A549 treated with AZD2906 at 1 μM for 4 hours (cell line): ENCODE measurements at places on chromosomes 5 and 9. TPM values are rescaled to one million over a fixed set of nuclear protein-coding genes. Genes with fewer than 3 reads are reported as not detected.

SHOC1 gene
- not detected in 5 replicates for total RNA-seq

PCSK1 gene
- 0.27 to 0.34 TPM (median 0.29 TPM) in 5 replicates for total RNA-seq

EXOSC2 gene
- 42.6 to 72.9 TPM (median 48.7 TPM) in 5 replicates for total RNA-seq

TRIM36 gene
- 1.9 to 2.4 TPM (median 2.1 TPM) in 5 replicates for total RNA-seq

PHYHD1 gene
- 0.20 to 0.33 TPM (median 0.25 TPM) in 5 replicates for total RNA-seq

GNPDA1 gene
- 55.5 to 70.2 TPM (median 63.6 TPM) in 5 replicates for total RNA-seq

STK32A gene
- total RNA-seq = 0.13 to 0.40 TPM (median 0.22 TPM) in 5 replicates

DMRT3 gene
- 0.03 TPM in 1 of 5 replicates, not detected in the others for total RNA-seq

WWC1 gene
- total RNA-seq = 70.2 to 81.2 TPM (median 73.2 TPM) in 5 replicates

FRMPD1 gene
- 0.02 to 0.07 TPM (median 0.06 TPM) in 5 replicates for total RNA-seq

ACTBL2 gene
- total RNA-seq = 0.06 to 0.07 TPM in 2 of 5 replicates, not detected in the others

SLC6A3 gene
- 1.00 to 2.2 TPM (median 1.3 TPM) in 5 replicates for total RNA-seq

ENTPD8 gene
- total RNA-seq = 0.07 to 0.24 TPM (median 0.19 TPM) in 5 replicates

KIF4B gene
- 0.01 to 0.06 TPM (median 0.03 TPM) in 4 of 5 replicates, not detected in the other for total RNA-seq

PCDHGA3 gene
- 0.02 to 0.03 TPM in 2 of 5 replicates, not detected in the others for total RNA-seq
